HepG2 (cell line): ENCODE measurements at places on chromosomes 3 and 15.

- no peak for DNase-seq
These were observed 40.3 kb upstream of the PARL start for GRCh38 chr3:183924956-183925355.

DNA sequence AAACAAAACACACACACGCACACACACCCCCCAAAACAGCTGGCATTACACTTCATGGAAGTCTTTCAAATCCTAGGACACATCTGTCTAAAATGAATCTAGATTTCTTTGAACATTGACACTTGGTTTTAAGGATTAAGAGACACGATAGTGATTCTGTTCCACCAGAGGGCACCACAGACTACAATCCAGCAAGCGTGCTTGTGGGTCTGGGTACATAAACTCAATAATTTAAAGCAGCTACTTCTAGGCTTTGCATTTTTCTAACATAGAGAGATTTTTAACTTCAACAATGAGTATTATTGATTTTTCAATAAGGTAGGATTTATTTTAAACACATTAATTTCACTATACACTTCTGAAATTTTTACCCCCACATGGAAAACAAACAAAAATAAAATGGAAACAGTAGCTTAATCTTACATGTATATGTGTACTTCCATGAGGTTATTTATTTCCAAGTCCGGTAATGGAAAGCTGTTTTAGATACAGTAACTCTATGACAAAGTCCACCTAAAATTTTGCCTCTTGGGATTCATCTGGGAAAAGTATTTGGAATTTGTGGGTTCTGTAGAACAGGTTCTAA is 564.0 kb upstream of the TGFBR2 start:
- DNase-seq, result peak; percentile 66

DNA sequence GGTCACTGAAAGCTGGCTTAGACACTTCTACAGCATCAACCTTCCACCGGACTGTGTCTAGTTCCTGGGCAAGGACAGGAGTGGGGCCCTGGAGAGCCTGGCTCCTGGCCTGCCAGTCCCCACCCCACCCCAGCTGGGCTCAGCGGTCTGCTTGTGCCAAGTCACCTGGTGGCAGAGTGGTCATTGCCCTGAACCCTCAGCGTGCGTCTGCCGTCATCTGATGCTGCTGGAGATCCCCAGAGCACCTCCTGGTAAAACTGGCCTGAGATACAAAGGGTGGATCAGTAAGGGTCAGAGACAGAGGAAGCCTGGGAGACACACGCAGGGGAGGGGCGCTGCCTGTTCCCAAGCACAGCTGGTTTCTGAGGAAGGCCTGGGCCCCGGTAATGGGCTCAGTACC is 16.7 kb downstream of the ITIH4 start:
- no peak for DNase-seq

DNA sequence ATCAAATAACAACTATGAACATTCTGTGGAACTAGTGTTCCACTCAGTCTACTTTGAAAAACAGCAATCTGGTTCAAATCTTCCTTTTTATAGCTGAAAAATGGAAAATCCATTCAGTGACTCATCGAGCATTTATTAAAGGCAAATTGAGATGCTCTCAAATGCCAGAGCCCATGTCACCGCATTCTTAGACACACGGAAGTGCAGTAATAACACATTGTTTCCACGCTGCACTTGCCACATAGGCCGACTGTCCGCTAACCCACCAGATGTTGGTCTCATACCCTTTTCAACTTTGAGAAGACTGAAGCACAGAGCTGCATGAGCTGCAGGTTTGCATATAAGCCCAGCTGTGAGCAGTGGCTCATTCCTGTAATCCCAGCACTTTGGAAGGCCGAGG is 95.9 kb downstream of the TMEM266 start:
- DNase-seq, result no peak

- DNase-seq, result peak; percentile 49
These were observed 4.9 kb downstream of the TLR9 start for GRCh38 chr3:52220380-52221026.

DNA sequence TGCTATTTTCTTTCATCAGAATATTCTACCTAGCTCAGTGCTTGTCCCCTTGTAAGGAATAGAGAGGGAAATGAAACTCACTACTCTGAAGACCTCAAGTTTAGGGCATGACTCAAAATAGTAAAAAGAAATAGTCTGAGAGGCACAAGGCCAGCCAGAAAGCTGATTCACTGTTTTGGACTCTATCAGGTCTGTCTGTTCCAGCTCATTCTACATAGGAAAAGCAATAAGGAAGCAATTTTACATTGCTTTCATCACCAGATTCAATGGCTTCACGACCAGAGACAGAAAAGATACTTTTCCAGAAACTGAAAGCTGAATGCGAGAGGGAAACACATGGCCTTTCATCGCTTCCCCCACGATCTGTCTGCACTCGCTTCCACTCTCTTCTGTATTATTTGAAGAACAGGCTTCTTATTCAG is 276.0 kb downstream of the GBE1 start:
- DNase-seq, result no peak

DNA sequence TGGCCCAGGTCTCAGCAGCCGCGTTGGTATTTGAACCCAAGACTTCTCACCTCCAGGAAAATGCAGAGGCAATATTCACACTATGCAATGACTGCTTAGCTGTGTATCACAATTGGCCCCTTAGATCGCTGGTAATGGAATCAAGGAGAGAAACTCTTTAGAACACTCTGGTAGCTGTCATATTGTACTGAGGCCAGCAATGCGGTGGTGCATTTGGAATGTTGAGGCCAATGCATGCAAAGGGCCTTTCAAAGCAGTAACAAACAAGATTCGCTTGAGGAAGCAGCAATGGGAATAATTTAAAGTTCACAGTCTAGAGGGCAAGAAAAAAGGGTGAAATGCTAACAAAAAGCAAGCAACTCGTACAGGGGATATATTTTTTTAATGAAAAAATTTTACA is 764.1 kb downstream of the GRM7 start:
- no peak for DNase-seq

DNA sequence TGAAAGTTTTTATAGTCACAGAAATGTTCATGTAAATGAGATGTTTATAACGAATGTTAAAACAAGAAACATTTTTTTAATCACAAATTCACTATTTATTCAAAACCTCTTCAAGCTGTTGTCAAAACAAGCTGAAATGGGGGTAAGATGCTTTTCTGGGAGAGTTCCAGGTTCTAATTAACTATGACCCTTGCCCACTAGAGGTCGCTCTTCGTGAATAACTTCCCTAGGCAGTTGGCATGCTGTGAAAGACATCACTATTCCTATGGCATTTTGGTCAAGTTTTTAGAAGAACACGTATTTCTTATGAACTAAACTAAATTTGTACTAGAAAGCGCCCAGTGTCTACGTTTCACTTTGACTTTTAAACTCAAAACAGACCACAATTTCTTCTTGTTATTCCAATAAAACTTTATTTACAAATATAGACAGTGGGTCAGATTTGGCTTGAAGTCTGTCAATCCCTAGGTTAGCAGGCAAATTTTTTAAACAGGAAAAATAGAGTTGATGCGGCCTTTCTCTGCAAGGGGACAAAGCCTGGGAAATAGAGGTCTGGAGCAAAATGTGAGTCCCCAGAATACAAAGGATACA is 62.8 kb upstream of the CMTM8 start:
- peak; percentile 60 for DNase-seq

DNA sequence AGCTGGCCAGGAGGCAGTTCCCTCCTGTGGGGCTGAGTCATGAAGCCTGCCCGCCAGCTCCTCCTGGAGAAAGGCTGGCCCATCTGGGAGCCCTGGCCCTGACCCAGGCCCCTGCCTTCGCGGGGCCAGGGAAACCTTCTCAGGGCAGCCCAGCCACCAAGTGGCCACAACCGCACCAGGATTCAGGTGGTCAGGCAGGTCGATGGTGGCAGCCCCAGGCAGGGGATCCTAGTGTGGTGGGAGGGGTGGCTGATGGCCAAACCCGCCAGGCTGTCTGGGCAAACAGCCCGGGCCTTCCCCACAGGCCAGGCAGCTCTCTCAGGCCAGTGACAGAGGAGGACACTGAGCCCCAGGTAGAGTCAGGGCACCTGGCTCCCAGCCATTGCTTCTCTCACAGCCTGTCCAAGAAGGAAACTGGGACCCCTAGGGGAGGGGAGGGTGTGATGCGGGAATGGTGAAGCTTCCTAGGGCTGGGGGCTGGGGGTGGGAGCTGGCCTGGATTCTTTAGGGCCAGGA is 1.2 kb downstream of the TWF2 start:
- no peak for DNase-seq

DNA sequence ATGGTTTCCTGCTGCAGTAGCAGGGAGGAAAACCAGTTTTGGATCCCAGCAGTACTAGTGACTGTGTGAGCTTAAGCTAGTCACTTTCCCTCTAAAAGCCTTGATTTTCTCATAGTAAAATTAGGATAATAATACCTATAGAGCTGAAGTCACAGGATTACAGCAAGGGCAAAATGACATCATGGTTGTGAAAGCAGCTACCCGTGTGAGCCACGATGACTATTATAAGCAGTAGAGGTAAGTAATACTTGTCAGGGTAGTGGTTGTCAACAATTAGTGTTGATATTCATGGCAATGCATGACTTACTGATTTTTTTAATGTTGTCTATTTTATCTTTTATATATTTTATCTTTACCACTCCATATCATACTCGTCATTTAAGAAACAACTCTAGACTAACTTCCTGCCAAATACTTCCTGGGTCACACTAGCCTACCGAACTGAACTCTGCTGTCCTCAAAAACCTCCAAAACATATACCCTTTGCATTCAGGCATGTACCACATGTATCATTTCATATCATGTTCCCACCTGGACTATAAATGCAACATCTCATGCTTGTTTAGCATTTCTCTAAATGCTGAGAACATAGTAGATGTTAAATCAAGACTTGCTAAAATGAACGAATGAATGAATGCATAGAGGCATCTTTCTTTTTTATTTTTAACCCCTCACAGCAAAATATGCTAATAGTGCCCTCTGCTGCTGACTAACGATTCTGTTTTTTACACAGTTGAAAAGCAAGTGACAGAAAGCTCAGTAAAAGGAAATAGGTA is 172.6 kb downstream of the P3H2 start:
- no peak for DNase-seq

GRCh38 chr3:71930056-71930991 is 145.4 kb upstream of the PROK2 start:
- peak; percentile 14 for DNase-seq

DNA sequence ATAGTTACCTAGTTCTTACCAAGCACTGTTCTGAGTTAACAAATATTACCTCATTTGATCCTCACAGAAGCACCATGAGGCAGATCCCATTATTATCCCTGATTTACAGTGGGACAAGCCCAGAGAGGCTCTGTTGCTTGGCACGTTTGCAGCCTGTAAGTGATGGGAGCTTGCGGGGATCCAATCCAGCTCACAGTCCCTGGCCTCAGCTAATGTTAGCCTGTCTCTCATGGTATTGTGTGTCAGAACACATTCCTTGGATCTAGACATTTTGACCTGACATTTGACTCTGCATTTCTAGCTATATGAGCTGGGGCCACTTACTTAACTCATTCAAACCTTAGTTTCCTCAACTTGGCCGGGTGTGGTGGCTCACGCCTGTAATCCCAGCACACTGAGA is 246.9 kb upstream of the LRTM1 start:
- DNase-seq, result no peak

- peak; percentile 56 for DNase-seq
These were observed 12.9 kb downstream of the B3GNT5 start for GRCh38 chr3:183265834-183266417.

- DNase-seq, result no peak
These were observed 62.2 kb downstream of the MB21D2 start for GRCh38 chr3:192855434-192855833.

DNA sequence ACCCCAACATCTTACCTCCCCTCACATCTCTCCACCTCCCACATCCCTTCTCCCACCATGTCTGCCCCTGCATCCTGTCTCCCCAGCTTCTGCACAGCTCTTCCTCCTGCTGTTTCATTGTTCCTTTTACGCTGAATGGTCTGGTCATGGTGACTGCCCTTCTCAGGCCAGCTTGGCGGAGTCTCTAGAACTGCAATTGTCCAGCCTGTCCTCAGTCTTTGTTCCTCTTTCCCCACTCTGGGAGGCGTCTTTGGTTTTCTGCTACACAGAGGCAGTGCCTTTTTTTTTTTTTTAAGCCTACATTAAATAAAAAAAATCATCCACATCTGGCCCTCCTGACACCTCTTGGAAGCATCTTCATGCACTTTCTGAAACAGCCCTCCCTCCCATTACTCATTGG is 49.1 kb upstream of the SEC22A start:
- no peak for DNase-seq

GRCh38 chr3:60967141-60967540 is 284.1 kb downstream of the FHIT start:
- DNase-seq, result peak; percentile 82

- DNase-seq, result no peak
These were observed 968.1 kb downstream of the ROBO1 start for GRCh38 chr3:78799681-78800080.

- DNase-seq, result no peak
These were observed 52.7 kb downstream of the MB21D2 start for GRCh38 chr3:192864941-192865340.

GRCh38 chr3:54437271-54437670 is 314.9 kb downstream of the CACNA2D3 start:
- no peak for DNase-seq

DNA sequence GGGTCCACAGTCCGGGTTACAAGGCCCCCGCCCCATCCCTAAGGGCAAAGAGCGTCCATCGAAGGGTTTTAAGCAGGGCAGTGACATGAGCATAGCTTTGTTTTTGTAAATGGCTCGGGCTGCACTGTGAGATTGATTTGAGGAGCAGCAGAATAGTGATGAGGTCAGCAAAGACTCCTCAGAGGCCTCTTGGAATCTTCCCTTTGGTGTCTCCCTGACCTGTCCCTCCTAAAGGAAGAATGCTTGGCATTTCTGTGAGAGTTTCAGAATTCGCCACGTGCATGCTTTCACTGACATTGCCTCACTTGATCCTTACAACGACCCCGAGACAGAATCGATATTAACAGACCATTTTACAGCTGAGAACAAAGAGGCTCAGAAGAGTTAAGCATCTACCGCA is 20.3 kb downstream of the LAMP3 start:
- DNase-seq, result no peak

DNA sequence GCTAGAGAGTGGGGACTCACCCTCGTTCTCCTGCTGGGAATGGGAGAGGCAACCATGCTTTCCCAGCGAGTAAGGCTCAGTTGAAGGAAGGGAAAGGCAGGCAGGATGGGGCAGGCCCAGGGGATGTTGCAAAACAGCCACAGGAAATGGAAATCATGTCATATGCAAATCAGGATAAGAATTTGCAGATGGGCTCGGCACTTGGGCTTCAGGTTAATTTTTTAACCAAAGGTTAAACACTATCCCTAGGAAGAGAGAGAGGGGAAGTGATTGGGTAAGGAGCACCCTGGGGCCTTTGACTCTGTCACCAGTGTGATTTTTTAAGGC is 14.6 kb upstream of the PLA2G4E start:
- DNase-seq, result no peak
